Stimulated activated CD4-positive, alpha-beta T cell treated with anti-CD3 and anti-CD28 coated beads, Interleukin-1b, Interleukin-23, amount 100 ng/mL, for 48 hours (primary cell): ENCODE measurements at places on chromosomes 2 and 18.

DNA sequence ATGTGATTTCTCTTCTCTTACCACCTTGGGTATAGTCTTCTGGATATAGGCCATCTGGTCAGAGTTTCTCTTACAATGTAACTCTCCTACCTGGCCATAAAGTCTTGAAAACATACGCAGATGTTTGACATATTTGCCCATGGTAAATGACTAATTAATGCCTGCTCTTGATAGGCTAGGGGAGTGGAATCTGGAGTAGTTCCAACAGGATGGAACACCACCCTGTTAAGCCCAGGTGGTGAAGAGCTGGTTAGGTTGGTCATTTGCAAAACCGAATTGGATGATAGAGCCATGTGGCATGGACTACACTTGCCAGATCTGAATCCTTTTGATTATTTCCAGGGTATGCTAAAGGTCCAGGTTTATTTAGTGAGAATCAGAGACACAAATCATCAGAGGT lies 36.5 kb downstream of the HADHB start:
- DNase-seq, result no peak

DNA sequence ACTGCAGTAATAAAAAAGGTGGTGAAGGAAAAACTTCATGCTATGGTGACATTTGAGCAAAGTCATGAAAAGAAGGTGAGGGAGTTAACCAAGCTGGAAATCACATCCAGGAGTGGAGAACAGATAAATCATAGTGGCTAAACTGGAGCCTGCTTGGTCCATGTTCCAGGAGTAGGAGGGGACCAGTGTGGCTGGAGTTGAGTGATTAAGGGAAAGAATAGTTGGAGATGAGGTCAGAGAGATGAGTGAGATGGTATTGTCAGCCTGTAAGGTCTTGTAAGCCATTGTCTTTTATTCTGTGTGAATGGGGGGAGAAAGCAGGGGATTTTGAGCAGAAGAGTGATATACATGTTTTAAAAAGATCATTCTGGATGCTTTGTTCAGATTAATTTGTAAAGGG lies 52.3 kb downstream of the NABP1 start:
- DNase-seq, result no peak

- DNase-seq, result no peak
Measured at GRCh38 chr2:143574069-143574468, 444.9 kb downstream of the ARHGAP15 start.

DNA sequence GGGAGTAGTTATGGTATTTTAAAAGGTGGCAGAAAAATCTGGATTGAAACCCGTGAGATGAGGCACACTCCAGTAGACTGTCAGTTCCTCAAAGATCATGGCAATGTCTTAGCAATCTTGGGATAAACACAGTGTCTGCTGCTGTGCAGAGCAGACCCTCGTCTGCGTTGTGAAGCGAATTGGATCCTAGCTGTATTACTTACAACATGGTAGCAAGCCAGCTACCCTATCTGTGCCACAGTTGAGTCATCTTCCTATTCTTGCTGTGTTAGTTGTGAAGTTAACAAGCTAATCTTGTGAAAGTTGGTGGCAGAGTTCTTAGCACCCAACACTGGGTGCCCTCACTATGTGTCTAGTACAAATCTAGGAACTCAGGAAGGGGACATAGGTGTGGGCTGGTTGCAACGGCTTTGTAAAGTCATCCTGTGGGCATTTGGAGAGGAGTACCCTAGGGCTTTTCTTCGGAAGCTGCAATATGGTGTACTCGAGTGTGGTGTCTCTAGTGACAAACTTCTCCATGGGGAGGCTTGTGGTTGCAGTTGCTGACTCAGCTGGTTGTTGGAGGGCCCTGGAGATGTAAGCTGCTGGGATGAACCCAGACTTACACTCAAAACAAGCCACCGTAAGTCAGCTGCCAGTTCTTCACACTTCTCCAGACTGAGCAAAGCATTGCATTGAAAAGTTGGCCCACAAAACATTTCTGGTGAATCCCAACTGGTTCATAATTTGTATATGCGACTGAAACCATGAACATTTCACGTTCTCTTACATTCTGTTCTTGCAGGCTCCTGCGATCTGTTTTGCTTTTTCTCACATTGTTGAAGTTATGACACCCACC lies 61.5 kb downstream of the ADCYAP1 start:
- no peak for DNase-seq

DNA sequence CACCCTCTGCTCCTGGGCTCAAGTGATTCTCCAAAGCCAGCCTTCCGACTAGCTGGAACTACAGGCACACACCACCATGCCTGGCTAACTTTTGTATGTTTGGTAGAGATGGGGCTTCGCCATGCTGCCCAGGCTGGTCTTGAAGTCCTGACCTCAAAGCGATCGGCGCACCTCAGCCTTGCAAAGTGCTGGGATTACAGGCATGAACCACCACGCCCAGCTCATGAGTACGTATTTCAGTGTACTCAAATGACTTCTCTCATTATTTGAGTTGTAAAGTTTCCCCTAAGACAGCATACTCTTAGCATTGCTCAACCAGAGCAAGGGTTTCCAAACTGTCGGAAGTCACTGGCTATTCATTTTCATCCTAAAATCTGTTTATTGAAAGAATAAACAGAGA lies 40.3 kb downstream of the IMPA2 start:
- DNase-seq, result no peak

- DNase-seq, result no peak
Measured at GRCh38 chr2:16204886-16205620, 264.7 kb downstream of the MYCN start.

DNA sequence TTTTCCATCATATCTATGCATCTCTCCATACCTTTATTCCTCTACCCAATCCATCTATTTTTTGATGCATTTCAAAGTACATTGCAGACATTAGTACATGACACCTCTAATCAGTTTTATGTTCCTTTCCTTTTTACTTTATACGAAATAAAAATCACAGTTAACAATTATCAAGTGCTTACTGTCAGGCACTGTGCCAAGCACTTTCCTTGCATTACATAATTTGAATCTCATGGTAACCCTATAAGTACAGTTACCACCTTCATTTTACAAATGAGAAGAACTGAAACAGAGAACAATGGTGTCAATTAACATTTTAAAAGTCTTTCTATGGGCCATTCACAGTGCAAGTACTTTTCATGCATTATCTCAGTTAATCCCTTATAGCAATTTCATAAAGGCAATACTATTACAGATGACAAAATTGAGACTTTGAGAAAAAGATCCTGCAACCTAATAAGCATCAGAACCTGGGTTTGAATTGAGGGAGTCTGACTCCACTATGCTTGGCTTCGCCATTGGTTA lies 544.4 kb upstream of the TNP1 start:
- no peak for DNase-seq

- no peak for DNase-seq
Measured at GRCh38 chr18:40179729-40180461, 1775.1 kb upstream of the PIK3C3 start.

GRCh38 chr2:216391401-216391800 lies 19.1 kb upstream of the MARCHF4 start:
- no peak for DNase-seq

DNA sequence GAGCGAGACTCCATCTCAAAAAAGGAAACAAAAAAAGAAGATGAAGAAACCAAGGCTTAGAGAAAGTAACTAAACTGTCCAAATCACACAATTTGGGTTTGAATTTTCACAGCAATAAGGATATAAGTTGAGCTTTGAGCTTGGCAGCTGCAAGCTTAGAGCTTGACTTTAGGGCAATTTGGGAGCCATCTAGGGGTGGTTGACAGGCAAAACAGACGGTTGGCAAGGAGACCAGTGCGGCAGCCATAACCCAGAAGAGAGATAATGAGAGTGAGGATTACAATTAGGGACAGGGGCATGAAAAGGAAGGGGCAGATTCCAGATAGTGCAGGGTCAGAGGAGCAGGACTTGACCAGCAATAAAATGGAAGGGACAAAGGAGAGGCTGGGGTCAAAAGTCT lies 382.2 kb upstream of the HNRNPA3 start:
- DNase-seq, result peak; percentile 18

DNA sequence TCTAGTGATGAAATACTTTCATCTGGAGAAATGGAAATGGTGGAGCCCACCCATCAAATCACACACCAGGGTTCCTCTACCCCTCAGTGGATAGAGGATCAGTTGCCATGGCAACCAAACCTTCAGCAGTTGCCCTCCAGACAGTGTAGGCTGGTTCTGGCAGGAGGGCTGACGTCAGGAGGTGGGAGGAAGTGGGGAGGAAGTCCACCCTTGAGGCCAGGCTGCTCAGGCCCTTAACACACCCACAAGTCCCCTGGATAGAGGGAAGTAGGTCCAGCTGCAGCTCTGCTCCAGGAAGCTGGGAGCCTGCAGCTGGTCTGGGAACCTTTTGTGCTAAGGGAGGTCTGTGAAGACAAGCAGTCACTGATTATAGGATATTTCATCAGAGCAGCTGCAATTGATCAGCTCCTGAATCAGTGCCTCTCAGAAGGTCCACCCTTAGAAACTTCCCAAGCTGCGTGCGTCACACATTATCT lies 186.6 kb downstream of the MTX2 start:
- no peak for DNase-seq

GRCh38 chr2:232520489-232520888 lies 301 bp downstream of the PRSS56 start:
- DNase-seq, result no peak

DNA sequence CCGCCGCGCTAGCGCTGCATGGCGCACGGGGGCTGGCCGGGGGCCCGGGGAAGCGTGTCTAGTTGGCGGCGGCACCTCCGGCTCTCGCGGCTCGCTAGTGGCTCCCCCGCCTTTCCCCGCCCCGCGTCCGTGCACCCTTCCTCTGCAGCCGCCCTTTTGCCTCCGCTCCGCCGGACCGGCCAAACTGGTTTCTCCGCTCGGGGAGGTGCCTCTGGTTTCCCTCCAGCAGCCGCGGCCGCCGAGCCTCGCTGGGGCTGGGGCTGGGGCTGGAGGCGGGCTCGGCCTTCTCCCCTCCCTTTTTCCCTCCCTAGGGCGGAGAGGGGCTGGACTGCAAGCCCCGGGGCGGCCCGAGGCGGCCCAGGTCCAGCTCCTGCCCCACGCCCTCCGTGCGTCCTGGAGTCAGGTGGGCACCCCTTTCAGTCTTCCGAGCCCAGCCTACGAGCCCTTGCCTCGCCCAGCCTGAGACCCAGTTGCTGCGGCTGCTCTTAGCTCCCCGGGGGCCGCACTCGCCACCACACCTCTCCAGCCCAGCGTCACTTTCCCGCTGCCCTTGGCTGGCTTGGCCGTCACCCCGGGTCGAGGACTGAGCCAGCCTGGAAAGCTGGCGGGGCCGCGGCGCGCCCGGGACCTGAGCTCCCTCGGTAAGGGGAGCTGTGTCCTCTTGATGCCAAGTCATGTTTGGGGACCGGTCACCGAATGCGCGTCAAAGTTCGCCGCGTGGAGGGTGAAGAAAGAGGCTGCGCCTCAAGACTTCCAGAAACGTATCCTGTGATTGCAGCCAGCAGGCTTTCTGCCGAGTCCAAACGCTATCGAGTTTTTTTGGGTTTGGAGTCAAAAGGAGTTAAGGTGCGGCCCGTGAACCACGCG lies at the start of gene ATP8B1:
TSS of gene ATP8B1 (minus strand) at position 213 of the 867 bp plus-strand sequence. CDS start 71,508 bp downstream, outside the sequence.
- DNase-seq, result no peak

- no peak for DNase-seq
Measured at GRCh38 chr2:54341656-54342055, 85.6 kb upstream of the TSPYL6 start.

DNA sequence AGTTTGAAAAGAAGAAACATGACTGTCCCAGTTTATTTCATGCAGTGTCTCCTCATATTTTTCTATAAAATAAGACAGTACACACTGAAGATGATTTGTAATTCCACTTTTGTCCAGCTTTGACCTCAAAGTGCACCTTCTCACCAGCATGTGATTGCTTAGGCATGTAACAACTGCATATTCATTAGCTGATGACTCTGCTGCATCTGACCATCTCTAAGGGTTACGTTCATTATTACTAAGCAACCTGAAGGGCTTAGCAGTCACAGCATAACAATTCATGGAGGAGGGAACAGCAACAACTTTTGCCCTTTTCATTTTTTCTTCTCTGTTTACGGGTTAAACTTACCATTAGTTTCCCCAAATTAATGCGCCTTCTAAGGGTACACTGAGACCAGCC lies 330.6 kb upstream of the PIK3C3 start:
- no peak for DNase-seq

DNA sequence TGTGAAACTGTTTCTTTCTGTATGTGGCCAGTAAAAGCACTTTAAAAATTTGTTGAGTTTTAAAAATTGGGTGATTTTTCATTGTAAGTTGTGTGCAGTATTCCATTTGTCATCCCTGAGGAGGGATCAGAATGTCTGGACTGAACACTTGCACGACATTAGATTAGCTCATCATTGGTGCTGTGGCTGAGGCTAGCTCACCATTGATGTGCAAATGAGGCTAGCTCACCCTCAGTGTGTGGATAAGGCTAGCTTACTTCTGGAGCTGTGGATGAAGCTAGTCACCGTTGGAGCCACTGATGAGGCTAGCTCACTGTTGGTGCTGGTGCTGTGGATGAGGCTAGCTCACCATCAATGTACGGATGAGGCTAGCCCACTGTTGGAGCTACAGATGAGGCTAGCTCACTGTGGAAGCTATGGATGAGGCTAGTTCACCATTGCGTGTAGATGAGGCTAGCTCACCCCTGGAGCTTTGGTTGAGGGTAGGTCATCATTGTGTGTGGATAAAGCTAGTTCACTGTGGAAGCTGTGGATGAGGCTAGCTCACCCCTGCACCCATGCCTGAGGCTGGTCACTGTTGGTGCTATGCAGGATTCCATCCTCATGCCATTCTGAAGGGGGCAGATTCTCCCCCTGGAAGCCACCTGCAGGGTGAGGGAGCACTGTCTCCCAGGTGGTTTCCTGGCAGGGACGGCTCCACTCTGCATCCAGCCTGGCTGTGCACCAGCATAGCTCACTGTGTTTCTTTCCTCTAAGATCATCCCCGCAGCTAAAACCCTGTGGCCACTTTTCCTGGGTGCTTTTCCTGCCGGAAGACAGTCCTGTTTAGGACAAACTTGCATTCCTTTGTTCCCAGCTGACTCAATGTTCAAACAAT lies 101.1 kb downstream of the TWIST2 start:
- no peak for DNase-seq

DNA sequence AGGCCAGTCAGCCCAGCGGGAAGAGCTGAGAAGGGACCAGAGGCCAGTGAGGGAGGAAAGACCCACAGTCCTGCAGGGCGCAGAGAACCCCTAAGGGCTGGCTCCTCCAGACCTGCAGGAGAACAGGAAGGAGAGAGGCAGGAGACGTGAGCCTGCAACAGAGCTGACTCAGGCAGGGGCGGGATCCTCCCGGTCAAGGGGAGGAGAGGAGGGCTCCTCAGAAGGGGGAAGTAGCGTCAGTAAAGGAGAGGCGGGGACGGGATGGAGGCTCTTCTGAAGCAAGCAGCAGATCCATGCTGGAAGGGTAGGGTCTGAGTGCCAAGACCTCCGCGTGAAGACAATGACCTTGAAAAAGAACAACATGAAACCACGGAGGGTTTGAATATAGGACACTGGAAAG lies 50.8 kb downstream of the TRABD2A start:
- no peak for DNase-seq

DNA sequence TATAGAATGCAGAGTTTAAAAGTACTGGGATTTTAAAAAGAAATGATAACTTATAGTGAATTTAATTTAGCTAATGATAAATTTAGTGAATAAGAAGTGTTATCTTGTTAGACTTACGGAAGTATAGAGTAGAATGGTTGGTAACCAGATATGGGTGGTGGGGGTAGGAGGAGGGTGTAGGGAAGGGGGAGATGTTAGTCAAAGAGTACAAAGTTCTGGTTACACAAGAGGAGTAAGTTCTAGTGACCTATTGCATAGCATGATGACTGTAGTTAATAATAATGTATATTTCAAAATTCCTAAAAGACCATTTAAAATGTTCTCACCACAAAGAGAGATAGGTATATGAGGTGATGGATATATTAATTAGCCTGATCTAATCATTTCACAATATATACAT lies 184.8 kb upstream of the STON1 start:
- DNase-seq, result no peak
